Cardiac fibroblast (primary cell): ENCODE measurements at places on chromosomes 5 and 9.
A peak's percentile ranks its signal among the peaks of the same experiment; 100 is the strongest.

GRCh38 chr9:135075234-135076142 is 12.0 kb upstream of the OLFM1 start:
- peak; percentile 16 for DNase-seq

DNA sequence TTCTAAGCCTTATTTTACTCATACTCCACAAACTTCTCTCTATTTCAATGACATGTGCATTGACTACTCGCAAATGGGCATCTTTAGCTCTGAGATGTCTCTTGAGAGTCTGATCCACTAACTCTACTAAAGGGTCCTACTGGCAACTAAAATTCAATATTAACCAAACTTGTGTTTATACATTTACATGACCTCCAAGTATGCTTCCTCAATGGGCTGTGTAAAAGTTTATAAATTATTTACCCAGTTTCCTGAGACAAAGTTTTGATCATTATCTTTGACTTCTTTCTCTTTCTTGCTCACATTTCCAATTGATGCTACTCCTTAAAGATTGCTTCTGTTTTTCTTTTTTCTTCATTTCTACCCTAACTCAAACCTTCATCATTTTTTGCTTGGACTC is 510.1 kb upstream of the DAB2 start:
- no peak for DNase-seq

GRCh38 chr9:116653348-116654058 is 33.6 kb upstream of the TRIM32 start:
- DNase-seq: no peak

DNA sequence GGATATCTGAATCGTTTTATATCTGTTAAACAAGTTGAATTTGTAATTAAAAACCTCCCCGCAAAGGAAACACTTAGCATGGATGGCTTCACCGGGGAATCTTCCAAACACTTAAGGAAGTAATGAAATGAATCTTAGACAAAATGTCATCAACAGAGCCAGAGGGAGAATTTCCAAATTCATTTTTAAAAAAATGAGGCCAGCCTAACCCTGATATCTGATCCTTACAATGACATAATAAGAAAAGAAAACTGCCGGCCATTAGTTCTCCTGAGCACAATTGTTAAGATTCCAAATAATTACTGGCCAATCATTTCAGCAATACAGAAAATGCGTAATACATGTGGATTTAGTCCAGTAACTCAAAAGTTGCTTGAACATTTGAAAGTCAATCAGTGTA is 6.1 kb upstream of the KIF12 start:
- no peak for DNase-seq

DNA sequence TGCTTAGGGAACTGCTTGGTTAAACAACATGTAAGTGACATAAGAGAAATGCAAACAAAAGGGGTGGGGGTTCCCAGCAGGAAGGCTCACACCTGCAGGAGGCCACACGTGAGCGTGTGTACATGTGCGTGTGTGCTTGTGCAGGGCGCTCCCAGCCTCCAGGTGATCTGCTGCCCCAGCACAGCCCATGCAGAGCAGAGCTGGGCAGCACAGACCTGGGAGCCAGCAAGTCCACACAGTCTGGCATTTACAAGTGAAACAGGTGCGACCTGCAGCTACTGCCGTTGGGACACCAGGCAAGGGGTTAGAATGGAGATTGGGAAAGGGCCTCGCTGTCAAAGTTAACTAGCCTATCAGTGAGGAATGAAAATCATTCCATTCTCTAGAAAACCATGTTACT is 41.8 kb downstream of the GRAMD2B start:
- DNase-seq: no peak

DNA sequence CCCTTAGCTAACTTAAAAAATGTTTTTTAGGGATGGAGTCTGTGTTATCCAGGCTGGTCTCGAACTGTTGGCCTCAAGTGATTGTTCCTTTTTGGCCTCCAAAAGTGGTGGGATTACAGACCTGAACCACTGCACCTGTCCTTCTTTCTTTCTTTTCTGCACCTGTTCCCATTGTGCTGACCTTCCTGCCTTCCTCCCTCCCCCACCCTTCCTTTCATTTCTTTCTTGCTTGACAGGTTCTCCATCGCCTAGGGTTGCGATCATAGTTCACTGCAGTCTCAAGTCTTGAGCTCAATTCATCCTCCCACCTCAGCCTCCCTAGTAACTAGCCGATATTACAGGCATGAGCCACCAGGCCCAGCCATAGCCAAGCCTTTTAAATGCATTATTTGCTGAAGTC is 20.6 kb downstream of the JMY start:
- DNase-seq: no peak

DNA sequence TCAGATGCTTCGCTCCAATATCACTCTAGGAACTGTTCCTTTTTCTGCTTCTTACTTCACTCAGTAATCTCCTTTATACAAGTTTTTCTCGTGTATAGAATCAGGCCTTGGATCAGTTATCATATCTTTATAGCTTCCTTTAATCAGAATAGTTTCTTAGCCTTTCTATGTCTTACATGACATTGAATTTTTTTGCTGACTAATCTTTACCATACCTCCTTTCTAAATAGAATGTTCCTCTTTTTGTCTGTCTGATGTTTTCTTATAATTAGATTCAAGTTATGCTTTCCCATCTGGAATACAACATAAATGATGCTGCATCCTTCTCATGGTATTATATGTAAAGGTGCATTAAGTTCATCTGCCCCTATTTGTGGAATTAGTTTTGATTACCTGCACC is 40.2 kb upstream of the TYRP1 start:
- no peak for DNase-seq

- DNase-seq: no peak
Measured at GRCh38 chr5:112846556-112846955, 14.5 kb upstream of the SRP19 start.

DNA sequence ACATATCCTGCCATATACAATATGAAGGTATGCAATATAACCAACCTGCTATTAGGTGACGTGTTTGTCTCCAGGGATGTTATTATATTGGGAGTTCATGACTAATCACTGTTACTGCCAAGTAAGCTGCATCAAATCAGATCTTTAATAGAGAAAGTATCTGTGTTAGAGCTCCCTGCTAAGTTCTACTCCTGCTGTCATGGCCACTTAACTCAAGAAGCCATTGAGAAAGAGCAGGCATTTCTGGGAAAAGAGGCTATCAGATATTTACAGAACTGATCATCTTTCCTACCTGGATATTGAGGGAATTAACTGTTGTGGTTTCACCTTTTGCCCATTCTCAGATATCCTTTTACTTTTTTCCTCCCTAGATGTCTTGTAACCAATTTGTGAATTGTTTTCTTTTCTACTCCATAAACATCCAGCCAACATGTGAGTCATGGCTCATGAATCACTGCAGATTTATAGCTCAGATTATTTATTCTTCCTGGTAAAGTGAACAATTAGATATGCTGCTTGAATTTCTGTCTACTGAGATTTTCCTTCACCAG is 634.8 kb upstream of the FAM174A start:
- DNase-seq: peak; percentile 18

GRCh38 chr5:64947031-64947430 is 178.3 kb downstream of the CWC27 start:
- DNase-seq: peak; percentile 64

DNA sequence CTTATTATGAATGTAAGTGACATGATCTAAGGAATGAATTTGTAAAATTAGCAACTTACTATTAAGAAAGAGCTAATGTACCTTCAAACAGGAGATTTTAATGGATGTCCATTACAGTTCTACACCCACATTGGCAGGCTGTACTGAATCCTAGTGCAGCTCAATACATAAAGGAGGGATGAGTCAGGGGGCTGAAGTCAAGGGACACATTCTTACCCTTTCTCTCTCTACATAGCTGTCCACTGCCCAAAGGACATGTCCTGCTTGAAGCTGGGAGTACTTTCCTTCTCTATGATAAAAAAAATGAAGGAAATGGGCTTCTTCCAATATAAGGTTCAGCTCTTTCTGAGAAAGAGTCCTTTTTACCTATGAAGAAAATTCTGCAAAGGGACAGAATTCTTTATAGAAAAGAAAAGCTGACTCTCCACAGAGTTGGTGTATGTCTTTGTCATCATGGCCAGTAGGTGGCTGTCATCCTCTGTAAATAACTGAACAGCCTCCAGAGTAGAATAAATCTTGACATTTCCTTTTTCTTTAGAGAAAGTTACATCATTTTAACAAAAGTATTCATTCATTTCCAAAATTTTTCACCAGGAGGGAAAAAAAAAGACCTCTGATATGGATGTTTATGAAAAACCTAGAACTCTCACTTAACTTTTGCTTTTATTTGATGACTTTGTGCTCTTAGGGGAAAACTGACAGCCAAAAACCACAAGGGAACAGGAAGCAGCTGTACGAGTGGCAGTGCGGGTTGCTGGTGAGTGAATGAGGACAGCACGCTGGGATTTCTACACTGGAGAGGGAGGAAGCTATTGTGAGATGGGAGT is 13.1 kb upstream of the IFNA14 start:
- DNase-seq: peak; percentile 51

GRCh38 chr5:139848508-139849100 is 53.0 kb downstream of the PSD2 start:
- no peak for DNase-seq
